ENCODE measurements at places on chromosomes 3 and 15.

DNA sequence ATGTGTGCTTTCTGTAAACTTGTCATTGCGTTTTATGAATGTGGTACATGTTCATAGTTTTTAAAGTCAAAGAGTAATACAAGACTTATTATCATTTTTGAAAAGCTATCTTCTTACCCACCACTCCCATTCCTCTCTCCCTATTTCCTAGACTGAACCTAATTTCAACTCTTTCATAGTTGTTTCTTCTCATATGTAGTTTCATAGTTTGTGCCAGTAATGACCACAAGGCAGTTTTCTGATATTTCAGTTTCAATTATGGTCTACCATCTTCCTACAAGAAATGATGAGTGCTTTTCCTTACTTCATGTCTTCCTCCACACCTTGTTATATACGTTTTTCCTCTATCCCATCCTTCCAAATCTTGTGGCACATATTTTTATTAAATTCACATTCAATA is 445.0 kb upstream of the GOLIM4 start:
- no peak for DNase-seq

DNA sequence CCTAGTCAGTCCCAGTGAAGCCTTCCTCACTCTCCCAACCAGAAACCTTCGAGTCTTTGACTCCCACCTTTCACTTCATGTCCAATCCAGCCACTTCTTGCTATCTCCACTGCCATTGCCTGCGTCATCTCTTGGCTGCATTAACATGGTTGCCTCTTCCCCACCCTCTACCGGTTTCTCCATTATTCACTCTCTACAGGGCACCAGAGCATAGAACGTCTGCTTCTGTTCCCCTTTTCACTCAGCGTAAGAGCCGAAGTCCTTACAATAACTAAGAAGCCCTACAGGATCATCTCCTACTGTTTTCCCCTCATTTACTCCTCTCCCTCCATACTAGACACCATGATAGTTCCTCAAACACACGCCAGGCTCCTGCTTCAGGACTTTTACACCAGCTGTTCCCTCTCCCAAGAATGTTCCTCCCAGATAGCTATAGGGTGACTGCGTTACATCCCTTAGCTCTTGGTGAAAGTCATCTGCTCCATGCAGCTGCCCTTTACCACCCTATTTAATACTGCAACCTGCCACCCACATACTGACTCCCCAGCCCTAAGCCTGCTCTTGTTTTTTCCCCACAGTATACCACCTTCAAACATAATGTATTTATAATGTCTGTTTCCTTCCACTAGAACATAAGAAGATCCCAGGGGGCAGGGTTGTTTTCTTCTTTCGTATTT is 30.9 kb downstream of the RCN2 start:
- no peak for DNase-seq

DNA sequence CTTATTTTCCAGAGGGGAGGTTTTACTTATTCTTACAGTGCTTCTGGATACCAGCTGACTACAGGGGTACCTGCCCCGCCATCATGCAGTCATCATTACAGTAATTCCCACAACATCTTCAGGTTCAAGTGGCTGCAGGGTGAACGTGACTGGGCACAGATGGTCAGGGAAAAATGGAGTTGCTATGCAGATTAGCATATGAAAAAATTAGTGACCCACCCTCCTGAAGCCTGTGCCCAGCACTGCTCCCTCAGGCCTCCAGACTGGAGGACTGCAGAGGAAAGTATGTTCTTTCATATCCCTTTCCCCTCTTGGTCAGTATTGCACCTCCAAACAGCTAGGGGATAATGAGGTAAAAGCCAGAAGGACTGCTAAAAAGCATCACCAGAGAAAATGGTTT is 937.9 kb downstream of the TUSC7 start:
- no peak for DNase-seq

GRCh38 chr3:54279005-54279583 is 156.7 kb downstream of the CACNA2D3 start:
- DNase-seq: no peak

- DNase-seq: no peak
Observed at GRCh38 chr3:13578251-13578650, 29.3 kb downstream of the FBLN2 start.

- no peak for DNase-seq
Observed at GRCh38 chr3:36312351-36312750, 68.0 kb upstream of the STAC start.

- no peak for DNase-seq
Observed at GRCh38 chr3:20008646-20009045, 3.4 kb downstream of the PP2D1 start.

DNA sequence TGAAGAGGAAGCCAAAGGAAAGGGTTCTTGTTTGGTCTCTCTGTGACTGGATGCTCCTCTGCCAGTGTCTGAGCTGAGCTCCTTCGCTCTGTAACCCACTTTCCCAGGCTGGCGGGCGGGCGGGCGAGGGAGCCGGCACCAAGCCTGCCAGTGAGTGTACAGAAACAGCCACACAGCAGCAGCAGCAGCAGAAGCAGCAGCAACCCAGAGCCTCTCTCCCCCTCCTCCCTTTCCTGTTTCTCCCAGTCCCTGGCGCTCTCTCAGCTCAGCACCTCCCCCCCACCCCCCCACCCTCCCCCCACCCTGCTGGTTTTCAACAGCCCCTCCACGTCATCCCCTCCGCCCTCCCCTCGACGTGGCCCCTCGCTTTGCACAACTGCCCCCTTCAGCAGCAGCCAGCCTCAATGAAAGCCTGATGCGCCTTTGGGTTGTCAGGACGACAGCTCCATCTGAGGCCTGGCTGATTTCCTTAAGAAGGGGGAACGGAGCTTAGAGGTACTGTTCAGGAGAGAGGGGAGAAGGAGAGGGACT is at the start of gene LSAMP:
TSS of gene LSAMP (minus strand) at position 177 of the 531 bp plus-strand sequence.
- DNase-seq: peak; percentile 63

DNA sequence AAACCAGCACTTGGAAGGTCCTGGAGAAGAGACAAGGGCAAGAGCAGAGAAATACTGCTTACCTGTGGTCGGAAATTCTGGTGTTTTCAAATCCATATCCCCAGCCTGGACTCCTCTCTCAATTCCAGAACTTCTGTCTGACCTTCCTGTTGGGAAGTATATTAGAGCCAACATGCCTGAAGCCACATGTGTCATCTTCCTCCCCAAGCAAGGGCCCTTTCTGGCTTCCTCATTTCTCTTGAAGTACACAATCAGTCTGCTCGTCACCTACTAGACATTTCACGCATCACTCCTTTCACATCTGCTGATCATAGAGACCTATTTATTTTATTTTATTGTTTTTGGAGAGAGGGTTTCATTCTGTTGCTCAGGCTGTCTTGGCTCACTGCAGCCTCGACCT is 8.4 kb downstream of the PARP14 start:
- no peak for DNase-seq

DNA sequence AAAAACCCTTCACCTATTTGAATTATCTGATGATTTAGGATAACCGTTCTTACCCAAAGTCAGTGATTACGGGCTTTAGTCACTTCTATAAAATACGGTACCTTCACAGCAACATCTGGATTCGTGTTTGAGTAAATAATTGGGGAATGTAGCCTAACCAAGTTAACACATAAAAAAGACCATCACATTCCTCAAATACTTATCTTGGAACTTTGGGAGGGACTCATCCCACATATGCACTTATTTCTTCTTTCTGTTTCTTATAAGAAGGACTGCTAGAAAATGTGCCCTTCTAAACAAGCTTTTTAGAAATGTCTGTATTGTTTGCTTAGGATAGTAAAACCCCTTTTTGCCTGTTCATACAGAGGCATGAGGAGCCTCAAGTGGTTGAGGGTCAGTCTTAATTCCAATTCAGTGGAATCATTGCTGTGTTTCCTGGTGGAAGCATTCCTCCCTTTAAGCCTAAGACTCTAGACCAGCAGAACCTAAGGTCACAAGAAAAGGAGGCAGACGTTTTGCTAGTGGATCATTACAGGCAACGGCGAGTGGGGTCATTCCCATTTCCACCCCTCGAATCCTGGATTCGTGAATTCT is 67.5 kb downstream of the TMEM44 start:
- no peak for DNase-seq

DNA sequence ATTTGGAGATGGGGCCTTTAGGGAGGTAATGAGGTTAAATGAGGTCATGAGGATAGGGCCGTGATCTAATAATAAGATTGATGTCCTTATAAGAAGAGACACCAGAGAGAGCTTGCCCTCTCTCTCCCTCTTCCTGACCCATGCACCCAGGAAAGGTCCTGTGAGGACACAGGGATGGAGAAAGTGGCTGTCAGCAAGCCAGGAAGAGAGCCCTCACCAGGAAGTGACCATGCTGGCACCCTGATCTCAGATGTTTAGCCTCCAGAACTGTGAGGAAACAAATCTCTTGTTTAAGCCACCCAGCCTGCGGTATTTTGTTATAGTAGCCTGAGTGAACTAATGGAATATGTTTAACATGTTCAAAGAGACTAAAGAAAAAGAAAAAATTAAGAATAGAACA is 15.3 kb upstream of the GNB5 start:
- no peak for DNase-seq

DNA sequence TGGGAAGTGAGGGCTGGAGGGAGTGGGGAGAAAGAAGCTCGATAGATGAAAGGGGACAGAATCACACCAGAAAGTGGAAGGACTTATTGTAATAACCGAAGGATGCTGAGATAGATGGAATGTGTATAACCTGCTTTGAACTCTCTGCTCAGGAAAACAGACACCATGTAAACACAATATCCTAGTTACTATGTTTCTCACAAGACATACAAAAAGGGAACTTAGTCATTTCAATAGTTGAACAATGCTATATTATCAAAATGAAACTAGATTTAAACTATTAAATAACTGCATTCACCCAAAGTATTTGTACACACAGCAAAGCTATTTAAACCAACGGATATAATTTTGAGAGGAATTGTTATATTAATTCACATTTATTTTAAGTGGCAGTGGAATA is 108.3 kb upstream of the GADL1 start:
- no peak for DNase-seq

DNA sequence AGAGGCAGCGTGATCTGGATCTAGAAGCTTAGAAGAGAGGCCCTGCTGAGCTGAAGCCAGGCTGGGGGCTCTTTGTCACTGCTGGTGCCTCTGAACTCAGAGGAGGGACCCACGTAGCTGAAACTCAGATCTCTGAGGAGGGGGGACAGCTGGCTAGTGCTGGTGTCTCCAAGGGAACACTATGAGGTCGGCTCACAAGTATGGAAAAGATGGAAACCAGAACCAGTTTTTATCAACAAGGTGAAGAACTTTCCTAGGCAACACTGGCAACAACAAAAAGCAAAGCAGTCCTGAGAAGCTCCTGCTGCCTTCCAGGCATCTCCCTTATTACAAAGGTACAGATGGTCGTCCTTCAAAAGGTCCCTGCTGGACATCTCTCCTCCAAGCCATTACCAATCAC is 27.0 kb upstream of the FSTL1 start:
- no peak for DNase-seq

- no peak for DNase-seq
Observed at GRCh38 chr15:62057341-62057980, 2.8 kb downstream of the VPS13C start.

DNA sequence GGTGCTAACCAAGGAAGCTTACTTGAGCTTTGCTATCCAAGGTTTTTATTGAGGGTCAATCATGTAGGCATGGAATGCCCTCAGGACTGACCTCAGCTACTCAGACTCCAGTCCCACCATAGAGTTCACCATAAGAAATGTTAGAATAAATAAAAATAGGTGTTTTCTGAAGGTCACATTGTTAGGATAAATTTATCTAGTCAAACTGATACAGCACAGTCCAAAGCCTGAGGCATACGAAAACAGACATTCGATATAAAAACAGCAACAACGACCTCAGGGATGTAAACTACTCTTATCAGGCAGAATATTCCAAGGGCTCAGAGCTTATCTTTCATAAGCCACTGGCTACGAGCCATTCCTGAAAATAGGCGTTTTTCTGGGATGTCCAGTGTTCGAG is 690.6 kb downstream of the MCTP2 start:
- DNase-seq: no peak

DNA sequence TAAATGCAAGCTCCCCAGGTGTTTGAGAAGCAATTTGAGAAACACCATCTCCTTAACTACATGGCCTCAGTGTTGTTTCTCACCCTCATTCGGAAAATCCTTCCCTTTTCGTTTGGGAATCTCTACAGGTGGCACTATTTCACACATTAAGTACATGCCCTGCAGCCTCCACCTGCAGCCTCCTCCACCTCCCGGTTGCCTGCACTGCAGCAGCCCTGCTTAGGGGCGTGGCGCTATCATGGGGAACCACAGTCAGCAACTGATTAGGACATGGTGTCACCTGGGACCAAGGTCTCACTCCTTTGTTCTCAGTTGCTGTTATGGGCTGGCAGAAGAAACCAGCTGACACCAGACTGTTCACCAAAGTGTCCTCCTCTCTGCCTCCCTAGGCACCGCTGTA is 11.7 kb upstream of the ZNF774 start:
- DNase-seq: no peak

- no peak for DNase-seq
Observed at GRCh38 chr15:47669221-47669620, 48.1 kb upstream of the SEMA6D start.

GRCh38 chr3:150315721-150316120 is 92.4 kb upstream of the TSC22D2 start:
- no peak for DNase-seq

- no peak for DNase-seq
Observed at GRCh38 chr3:30331519-30331918, 274.9 kb upstream of the TGFBR2 start.

GRCh38 chr3:23481616-23482278 is 278.6 kb downstream of the UBE2E2 start:
- DNase-seq: no peak

- no peak for DNase-seq
Observed at GRCh38 chr15:39589193-39589814, 8.4 kb downstream of the THBS1 start.

DNA sequence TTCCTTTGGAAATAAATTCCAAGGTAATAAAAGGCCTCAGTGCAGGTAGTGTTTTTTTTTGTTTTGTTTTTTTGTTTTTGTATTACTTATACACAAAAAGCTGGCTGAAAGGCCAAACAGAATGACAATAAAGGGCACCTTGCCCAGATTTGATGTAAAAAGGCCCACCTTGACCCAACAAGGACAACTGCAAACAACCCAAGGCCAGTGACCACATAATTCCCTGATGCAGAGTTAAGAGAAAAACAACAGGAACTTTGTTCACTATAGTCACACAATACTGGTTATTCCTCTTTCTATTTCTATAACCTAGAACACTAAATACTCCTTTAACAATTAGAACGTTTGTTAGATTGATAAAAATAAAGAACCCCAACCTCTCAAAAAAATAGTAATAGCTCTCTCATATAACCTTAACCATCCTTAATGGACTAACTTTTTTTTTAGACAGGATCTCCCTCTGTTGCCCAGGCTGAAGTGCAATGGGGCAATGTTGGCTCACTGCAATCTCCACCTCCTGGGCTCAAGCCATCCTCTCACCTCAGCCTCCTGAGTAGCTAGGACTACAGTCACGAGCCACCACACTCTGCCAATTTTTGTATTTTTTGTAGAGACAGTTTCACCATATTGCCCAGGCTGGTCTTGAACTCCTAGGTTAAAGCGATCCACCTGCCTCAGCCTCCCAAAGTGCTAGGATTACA is 113.3 kb downstream of the MAGI1 start:
- DNase-seq: no peak

- no peak for DNase-seq
Observed at GRCh38 chr15:57578288-57578900, 13.3 kb upstream of the MYZAP start.
